Astrocyte of the cerebellum (primary cell): ENCODE measurements at places on chromosomes 1 and 21.
A peak's percentile ranks its signal among the peaks of the same experiment; 100 is the strongest.

DNA sequence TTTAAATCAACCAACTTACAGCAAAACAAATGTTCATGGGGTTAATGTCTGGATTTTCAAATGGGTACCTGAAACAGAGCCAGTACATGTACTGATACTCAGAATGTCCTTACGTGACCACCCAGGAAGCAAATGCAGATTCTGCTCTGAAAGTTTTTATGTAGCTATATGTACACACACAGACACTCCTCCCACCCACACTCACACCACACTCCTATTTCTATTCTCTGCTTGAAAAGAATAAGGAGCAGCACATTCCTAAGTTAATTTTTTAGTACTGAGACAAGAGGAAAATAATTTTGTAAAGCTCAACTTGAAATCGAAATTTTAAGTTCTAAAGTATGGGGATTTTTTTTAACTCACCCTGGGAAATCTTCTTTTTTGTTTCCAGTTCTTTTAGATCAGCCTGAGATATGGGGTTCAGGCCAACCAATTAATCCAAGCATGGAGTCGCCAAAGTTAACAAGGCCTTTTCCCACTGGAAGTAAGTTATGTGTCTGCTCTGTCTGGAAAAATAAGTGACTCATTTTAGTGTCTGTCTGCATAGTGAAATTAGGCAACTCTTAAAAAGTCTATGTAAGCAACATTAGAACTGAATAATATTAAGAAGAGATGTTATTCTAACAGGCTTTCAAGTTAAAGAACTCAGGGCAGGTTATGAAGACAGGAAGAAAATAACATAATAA lies 75.5 kb upstream of the DYNLT5 start:
- peak; percentile 56 for DNase-seq

DNA sequence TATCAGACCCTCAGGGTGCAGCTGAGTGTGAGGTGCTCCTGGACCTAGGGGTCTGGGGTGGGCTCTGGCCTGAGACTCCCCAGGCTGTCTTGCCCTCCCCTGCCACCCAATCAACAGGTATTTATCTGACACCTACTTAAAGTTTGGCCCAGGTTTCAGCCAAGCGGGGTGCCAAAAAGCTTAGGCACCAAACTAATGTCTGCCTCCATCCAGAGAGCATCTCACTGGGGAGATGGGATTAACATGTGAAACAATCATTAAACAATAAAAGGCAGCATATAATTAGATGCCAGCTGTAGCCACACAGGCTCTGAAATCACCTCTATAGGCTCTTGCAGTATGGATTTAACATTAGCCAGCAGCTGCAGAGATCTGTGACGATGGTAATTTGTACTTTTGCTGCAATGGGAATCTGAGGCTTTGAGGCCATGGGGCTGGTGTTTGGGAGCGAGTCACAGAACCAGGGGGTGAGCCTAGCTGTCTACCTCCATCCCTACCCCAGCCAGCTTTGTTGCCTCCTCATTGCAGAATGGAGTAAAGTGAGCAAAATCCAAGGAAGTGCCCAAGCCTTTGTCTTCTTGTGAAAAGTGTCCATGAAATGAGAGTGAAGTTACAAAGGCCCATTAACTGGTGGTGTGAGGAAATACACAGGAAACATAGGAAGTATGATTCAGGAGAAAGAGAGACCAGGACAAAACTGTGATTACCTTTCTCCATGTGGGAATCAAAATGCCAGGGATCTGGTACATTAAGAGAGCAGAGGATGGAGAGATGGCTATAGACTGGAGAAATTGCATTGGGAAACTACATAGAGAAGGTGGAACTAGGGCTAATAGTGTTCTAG lies 36.1 kb downstream of the EIF2D start:
- no peak for DNase-seq

- no peak for DNase-seq
Observed at GRCh38 chr1:228149406-228150119, at the start of gene GJC2. Gene GJC2, plus strand, starts transcription at chr1:228149930. Its CDS starts 7,829 bp downstream, at chr1:228157759.

GRCh38 chr1:19369396-19370090 lies 57.4 kb downstream of the SLC66A1 start:
- DNase-seq = no peak

DNA sequence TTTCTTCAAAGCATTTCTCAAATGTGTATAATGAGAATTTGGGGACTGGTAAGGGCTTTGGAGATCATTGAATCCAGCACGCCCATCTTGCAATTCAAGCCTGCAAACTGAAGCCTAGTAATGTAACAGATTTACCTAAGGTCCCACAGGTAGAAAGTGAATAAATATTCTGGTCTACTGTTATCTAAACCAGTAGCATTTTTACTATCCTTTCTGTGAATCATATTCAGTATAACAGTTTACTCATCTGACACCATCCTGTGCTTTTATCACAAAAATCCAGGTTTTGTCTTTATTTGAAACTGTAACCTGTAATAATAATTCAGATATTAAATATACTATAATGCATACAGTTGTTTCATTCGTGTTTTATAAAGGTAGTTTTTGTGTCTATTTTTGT lies 17.4 kb downstream of the KCNA3 start:
- no peak for DNase-seq

GRCh38 chr21:32020564-32020963 lies 147.7 kb downstream of the HUNK start:
- no peak for DNase-seq

- DNase-seq = no peak
Observed at GRCh38 chr1:20366463-20367115, 75.9 kb downstream of the VWA5B1 start.

- peak; percentile 80 for DNase-seq
Observed at GRCh38 chr21:46634966-46635323, 529 bp upstream of the PRMT2 start.

DNA sequence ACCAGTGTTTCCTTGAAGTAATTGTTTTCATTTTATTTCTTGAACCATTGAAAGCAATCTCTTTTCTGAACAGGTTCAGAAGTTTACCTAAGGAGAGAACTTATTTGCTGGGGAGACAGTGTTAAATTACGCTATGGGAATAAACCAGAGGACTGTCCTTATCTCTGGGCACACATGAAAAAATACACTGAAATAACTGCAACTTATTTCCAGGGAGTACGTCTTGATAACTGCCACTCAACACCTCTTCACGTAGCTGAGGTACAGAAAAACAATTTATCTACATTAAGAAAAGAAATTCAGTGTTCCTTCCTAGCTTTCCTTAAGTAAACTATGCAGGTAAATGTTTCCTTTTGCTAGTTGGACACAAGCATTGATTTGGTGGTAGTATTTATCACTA lies 27.4 kb downstream of the AGL start:
- DNase-seq = no peak

DNA sequence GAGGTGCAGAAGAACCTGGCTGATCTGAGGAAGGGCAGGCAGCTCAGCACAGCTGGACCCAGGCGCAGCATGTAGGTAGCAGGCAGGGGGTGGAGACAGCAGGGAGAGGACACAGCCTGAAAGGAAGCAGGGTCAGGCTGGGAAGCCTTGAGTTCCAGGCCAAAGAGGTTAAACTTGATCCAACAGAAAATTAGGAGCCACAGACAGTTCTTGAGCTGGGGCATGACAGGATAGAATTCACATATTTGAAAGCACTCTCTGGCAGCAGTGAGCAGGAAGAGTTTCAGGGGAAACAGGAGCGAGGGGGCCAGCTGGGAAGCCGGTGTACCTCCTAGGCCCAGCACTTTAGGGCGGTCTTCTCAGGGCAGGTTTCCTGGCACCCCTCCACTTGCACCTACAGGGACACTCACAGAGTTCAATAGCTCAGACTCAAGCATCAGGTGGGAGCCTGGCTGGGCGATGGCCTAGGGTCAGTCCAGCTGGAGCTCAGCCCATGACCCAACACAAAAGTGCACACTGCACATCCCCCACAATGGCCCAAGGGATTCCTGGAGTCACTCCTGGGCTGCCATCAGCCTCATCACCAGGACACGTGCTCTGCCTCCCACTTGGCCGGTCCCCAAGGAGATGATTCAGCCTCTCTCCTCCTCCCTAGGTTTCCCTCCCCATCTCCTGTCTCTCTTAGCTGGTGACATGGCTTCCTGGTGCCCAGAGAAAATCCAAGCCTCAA lies 22.7 kb downstream of the MATN1 start:
- DNase-seq = peak; percentile 15

- DNase-seq = no peak
Observed at GRCh38 chr1:62448221-62448933, 11.5 kb downstream of the USP1 start.

- DNase-seq = no peak
Observed at GRCh38 chr1:225155555-225155954, 226.1 kb downstream of the DNAH14 start.

DNA sequence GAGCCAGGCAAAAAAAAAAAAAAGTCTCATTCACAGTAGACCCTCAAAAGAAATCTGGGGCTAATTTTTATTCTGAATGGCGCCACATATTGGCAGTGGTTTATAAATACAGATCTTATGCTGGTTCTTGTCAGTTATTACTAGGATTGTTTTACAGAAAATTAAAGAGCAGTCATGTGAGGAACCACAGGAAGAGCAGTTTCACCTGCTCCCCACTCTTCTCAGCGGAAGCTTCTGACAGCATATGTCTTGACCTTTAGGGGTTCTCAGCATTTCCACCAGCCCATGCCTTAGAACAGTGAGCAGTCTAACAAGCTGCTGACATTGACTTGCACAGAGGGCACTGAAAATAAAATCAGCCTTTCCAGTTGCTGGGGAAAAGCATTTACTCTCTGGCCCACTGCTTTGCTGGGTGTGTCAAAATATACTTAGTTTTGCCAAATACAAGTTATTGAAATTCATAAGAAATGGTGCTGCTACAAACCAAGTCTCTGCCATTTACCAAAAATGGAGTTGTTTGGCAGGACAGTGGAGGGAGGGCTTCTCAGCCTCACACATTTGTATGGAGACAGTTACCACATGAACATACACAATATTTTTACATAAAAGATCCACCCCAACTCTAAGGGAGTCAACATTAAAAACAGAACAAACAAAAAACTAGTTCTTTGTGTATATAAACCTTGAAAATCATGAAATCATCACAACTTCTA lies 144.2 kb downstream of the SYT2 start:
- no peak for DNase-seq

GRCh38 chr1:226643611-226644540 lies 95.2 kb downstream of the ITPKB start:
- no peak for DNase-seq

- no peak for DNase-seq
Observed at GRCh38 chr1:227225715-227226346, 92.5 kb downstream of the CDC42BPA start.

DNA sequence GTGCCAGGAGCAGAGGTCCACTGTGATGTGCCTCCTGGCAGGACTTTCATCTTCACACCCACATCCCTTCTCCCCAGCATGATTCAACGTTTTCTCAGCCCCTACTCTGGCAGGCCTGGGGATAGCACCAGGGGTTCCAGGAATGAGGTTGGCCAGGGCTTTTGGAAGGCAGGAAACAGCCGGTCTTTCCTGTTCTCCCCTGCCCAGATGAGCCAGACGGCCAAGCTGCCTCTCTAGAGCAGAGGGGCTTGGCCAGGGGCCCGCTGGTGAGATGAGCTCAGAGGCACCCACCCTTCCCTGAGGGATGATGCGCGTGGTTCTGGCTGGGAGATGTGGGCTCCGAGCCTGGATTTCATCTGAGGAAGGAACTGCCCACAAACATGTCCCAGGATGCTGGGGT lies 4.3 kb upstream of the MFAP2 start:
- peak; percentile 85 for DNase-seq
